ENCODE measurements at places on chromosomes 1 and 21.

DNA sequence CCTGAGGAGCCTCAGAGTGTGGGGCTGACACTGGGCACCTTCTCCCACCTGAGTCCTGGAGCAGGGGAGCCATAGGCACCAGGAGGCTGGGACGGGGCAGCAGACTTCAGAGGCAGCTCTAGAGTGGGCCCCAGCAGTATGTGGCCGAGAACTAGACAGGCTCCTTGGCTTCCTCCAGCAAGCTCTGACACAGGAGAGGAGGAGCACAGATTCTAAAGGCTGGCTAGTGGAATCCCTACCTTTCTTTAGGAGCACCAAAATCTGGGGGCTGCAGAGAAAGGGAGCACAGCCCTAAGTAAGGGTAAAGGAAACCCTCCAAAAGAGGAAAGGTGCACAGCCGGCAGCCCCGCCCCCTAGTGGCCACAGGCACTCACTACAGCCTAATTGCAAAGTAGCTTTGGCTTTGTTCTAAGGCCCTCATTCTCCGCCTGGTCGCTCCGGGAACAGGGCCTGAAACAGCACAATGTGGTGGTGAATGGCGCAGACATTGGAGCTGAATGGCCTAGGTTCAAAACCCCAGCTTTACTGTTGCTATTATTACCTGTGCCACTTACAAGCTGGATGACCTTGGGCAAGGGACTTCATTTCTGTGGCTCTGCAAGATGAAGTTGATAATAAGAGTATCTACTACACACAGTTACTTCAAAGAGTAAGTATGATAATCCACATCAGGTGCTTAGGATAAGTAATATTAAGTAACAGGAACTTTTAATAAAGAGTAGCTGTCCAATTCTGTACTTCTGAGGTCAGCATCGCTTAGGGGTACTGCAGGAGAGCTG is 8.8 kb upstream of the GUCA2A start:
- peak; percentile 85 for DNase-seq

GRCh38 chr1:181817091-181817490 is 244.4 kb downstream of the ZNF648 start:
- no peak for DNase-seq

DNA sequence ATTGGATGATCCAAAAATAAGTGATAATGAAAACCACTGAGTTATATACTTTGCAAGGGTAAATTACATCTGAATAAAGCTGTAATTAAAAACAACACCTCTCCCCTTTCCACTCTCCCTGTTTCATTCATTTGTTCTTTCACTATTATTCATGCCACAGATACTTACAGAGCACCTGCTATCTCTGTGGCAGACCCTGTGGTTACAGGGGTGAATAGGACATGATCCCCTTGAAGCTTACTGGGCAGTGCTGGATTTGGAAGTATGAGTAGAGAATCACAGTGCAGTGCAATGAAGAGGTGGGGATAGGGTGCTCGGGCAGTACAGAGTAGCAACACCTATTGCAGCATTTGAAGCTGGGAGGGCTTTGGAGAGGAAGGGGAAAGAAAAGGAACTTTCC is 21.7 kb downstream of the ARV1 start:
- no peak for DNase-seq

- DNase-seq: no peak
Measured at GRCh38 chr1:234139966-234140365, 233.3 kb upstream of the COA6 start.

DNA sequence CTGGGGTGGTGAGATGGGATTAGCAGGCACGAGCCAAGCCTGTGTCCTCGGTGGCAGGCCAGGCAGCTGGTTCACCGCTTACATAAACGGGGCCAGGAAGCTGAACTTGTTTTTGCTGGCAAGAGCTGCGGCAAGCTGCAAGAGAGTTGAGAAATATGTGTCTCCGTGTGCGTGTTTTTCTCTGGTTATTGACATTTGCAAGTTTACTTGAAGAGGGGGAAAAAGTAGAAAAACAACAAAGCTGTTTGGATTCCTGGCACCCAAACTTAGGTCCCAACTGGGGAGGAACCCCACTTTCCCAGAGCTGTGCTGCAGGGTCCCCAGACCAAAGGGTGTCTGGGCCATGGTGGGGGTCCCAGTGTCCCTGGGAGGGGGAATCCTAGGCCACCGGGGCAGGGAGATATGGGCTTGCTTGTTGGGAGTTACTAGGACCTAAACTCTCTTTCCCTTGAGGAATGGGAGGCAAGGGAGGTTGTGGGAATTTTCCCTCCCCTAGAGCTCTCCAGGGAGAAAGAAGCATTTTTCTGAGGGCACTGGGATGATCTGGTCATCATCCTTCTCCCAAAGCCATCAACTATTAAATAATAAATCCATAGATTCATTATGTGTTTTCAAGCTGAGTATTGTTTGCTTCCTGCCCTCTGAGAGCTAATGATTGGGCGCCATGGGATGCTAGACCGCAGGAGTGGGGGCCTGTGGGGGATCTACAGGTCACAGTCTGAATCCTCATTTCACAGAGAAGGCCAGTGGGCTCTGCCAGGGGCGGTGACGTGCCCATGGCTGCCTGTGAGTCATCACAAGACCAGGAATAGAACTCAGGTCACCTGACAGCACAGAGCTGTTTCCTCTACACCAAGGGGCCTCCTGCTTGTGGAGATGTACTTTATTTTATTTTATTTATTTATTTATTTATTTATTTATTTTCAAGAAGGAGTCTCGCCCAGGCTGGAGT is 14.8 kb downstream of the IL6R start:
- DNase-seq: no peak

- no peak for DNase-seq
Measured at GRCh38 chr1:187961895-187962294, 1133.1 kb downstream of the PLA2G4A start.

- DNase-seq: no peak
Measured at GRCh38 chr1:28718166-28718565, 18.6 kb upstream of the YTHDF2 start.

- no peak for DNase-seq
Measured at GRCh38 chr21:34861258-34861657, 187.8 kb downstream of the RUNX1 start.
